Stimulated activated CD4-positive, alpha-beta T cell treated with anti-CD3 and anti-CD28 coated beads, Interleukin-12 subunit alpha, Interleukin-12 subunit beta, amount 100 ng/mL, for 24 hours (primary cell): ENCODE measurements at places on chromosomes 4 and X.

DNA sequence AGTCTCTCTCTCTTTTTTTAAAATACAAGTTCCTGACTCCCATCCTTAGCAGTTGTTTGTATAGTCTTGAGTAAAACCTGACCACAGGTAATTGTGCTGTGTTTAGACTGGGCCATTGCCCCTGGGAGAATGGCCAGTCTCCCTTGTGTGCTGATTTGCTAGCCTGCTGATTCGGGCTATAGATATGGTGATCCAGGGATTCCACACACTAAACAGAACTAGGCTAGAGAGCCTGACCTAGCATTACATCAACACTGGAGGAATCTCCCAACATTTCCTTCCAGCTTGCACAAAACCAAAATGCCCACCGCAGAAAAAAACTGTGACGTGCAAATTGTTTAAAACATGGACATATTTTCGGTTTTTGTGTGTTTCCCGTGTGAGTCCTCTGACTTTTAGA lies 5.1 kb downstream of the UPRT start:
- DNase-seq: no peak

DNA sequence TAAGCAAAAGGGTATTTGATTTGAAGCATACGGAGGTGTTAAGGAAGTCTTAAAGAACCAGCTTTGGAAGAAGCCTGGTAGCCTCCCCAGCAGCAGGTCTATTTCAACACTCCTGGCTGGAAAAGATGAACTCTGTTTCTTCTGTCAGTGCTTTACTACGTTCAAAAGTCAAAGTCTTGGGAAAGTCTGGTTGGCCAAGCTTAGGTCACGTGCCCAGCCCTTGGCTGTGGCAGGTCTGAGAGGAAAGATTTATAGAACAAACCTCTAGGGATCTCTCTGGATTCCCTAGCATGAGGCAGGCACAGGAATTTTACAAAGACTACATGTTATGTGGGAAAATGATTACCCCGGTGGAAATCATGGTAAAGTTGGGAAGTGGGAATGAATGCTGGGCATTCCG lies 8.6 kb upstream of the ARHGAP10 start:
- DNase-seq: no peak

DNA sequence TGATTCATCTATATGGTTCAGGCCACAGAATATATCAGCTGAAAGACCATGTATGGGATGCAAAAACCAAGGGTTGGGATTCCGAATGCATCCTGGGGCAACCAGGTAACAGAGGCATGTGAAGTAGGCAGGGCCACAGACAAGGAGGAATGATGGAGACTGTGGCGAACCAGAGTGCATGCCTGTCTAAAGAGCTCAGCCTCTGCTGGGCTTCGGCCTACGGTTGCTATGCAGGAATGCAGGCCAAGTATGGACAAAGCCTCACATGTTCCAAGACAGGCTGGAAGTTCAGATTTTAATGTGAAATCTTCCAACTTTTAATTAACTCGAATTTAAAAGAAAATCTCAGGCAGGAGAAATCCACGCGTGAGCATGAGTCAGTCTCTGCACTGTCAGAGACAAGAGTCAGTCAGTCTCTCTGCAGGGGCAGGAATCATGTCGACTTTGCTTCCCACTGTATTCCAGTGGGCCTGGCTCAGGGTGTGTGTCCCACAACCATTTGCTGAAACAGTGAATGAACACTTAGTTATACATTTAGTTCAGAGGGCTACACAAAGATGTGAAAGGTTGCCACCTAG lies 344.4 kb downstream of the UNC5C start:
- no peak for DNase-seq

- DNase-seq: no peak
Measured at GRCh38 chr4:125352521-125352920, 37.8 kb downstream of the FAT4 start.

- DNase-seq: no peak
Measured at GRCh38 chr4:56990109-56990905, 11.6 kb downstream of the POLR2B start.

DNA sequence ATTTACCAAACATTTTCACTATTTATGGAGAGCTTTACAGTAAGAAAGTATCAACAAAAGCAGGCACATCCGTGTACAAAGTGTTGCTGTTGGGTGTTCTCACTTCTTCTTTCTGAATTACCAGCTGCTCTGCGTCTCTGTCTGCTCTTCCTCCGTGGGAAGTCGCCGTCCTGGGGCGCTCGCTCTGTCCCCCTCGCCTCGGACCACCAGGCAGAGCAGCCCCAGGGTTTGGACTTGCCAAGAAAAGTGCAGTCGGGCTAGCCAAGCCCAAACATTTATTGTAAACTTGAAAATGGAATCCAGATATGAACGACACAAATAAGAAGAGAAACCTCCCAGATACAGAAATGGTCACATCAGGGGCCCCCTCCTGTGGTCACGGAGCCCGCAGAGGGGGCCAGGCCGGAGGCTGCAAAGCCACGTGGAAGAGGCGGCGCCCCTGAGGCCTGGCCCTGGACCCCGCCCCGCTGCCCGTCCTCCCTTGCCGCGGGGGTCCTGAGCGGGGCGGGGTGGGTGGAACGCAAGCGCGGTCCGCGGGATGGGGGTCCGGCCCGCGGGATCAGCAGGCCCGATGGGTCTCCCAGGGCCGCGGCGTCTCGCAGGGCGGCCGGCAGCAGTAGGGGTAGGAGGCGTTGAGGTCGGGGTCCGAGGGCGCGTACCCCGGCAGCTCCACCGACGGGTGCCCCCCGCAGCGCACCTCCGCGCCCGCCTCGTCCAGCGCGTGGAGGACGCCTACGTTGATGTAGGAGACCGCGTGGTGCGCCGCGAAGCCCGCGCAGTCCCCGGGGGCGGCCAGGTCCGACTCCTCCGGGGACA lies 1.5 kb downstream of the TMEM271 start:
- DNase-seq: no peak

DNA sequence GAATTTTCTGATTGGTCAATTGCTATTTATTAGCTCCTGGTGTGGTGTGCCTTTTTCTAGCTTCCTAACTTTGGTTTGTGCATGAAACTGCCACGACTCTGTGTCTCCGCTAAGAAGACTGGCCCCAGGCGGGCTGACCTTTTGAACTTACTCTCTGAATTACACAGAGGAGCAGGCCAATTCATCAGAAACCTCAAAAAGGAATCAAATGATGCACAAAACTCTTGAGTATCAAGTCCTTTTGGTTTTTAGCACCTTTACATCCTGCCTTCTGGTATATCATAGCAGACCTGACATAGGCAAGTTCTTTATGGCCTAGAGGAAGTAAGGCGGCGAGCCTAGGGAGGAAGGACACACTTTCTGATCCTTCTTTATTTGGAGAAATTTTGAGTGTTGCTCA lies 17.6 kb downstream of the TKTL1 start:
- DNase-seq: peak; percentile 19

GRCh38 chr4:122121593-122121992 lies 30.5 kb upstream of the BLTP1 start:
- no peak for DNase-seq

DNA sequence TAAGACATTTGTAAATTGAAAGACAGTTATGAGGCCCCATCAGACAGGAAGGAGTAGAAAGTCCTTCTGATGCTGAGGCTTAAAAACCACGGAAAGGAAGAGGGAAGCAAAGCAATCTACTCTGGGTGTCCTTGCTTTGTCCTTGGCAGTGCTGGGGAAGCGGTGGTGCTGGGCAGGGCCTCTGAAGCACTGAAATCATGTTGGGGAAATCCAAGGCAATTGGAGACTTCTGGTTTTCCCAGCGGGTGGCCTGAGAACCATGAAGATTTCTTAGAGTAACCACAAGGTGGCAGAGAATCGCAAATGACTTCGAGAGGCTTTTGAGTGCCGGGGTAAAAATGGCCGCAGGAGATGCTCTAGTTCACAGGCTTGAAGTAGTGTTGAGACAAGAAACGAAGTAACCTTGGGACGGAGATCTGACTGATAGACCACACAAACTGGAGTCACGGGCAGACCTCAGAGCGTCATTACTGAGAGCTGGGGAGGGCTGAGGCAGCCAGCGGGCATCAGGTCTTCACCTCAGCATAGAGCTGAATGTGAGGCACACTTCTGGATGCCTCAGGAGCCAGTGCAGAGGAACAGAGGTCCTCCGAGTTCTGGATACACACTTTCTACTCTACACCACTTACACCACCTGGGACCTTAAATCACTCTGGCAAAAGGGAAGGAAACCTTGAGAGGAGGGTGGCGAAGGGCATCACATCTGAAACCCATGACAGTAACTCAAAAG lies 130.7 kb upstream of the GPRIN3 start:
- DNase-seq: peak; percentile 24

DNA sequence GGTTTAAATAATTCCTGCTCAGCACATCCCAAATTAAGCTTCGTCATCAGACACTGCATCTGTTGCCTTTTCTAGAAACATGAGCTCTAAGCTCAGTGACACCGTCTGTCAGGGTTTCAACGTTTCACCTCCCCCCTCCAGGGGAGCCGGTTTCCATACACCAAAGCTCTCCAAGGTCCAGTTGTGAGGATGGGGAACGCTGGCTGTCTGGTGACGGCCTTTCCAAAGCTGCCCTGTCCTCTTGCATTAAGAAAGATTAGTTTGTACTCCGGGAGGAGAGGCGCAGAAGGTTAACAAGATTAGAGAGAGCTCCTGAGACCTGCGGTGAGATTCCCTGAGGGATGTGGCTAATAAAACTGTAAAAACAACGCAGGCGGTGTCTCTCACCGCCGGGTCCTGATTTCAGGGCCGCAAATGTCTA lies 43.2 kb downstream of the ASMT start:
- no peak for DNase-seq

DNA sequence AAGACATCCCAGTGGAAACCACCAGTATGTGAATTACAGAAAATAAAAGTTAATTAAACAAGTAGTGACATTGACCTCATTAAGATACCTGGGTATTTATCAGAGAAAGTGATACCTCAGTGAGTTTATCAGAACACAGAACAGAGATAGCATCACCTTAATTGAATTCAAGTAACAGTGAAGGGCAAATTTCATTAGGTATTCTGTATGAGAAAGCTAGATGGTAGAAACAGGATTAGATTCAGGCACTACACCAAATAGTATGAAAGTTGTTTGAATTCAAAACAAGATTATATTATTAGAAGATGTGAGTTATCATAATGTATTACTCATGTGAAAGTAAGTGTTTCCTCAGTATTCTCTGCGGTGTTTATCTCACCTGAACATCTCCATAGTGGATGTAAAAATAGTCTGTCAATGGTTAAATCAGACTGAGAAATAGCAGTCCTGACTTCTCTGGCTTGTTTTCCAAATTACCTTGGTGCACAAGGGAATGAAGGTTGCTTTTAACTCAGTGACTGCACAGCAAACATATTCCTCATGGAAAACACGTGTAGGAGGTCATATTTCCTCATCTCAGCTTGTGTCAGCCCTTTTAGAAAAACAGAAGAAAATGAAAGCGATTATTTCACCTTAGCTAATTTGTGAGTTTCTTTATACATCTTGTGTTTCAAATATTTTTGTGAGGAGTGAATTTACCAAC lies 79.9 kb upstream of the PCDH18 start:
- no peak for DNase-seq

GRCh38 chr4:146051223-146051622 lies 112.6 kb upstream of the ZNF827 start:
- no peak for DNase-seq

- no peak for DNase-seq
Measured at GRCh38 chrX:6159468-6159867, 69.2 kb downstream of the NLGN4X start.

DNA sequence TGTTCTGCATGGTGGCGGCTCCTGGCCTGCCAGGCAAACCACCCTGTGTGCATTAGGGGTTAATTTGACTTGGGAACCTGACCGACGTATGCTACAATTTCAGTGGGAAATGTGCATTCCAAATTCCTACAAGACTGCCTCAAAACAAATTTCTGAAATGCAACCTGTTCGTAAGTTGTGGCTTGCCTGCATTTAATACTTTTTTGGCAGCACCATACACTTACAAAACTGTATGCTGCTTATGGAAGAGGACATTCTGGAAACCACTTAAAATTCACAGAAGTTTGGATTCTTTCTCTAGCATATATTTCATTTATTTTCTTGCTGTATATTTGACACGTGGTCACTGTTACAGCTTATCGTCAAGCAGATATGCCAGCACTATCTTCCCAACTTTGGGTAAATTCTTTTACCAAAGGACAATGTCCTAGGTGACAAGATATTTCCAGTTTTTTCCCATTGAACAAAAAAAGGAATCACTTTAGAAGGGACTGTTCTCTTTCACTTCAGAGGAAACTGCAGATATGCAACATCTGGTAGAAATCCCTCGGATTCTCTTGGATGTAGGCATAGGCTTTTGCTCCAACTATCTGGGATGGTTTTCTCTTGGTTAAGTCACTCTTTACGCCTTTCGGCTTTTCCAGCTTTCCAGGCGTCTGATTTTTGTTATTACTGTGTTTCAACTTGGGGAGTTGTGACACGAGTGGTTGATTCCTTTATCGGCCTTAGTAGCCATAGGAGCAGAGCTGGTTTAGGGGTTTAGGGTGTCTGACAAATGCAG lies 9.7 kb upstream of the TENM3 start:
- no peak for DNase-seq

DNA sequence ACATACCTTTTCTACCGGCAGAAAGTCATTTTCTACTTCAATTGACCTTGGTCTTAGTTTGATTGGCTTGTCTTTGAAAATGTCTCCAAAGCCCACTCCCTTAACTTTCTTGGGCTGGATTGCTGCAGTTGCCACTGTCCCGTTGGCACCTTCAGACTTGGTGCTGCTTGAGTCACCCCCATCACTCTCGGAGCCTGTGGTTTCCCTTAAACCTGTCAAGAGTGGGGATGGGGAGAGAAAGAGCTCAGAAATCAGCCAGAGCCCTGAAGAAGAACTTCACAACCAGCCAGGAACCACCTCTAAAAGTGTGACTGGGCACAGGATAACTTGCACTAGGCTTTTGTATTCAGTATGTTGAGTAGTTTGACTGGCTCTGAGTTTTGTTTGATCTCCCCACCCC lies 168.5 kb upstream of the MAP3K15 start:
- DNase-seq: no peak

DNA sequence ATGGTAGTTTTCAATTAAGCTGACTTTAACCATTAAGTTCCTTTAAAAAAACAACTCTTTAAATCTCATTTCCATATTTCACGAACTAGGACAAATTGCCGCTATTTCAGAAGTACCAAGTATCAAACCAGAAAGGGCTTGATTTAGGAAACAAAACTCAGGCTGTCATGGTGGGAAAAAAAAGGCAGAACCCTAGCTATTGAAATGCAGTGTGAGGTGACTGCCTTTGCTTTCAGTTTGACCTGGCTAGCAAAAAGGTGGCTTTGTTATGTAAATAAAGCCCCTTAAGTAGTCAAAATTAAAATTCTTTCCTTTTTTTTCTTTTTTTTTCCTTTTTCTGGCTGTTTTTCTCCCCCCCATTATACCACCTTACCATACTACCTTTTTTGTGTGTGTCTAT lies 40.6 kb upstream of the CYP2U1 start:
- no peak for DNase-seq
